Ovary (tissue), 10 donors: ENCODE measurements at places on chromosomes 6 and 20. TPM values are rescaled to one million over a fixed set of nuclear protein-coding genes. Genes with fewer than 3 reads are reported as not detected.

DNA sequence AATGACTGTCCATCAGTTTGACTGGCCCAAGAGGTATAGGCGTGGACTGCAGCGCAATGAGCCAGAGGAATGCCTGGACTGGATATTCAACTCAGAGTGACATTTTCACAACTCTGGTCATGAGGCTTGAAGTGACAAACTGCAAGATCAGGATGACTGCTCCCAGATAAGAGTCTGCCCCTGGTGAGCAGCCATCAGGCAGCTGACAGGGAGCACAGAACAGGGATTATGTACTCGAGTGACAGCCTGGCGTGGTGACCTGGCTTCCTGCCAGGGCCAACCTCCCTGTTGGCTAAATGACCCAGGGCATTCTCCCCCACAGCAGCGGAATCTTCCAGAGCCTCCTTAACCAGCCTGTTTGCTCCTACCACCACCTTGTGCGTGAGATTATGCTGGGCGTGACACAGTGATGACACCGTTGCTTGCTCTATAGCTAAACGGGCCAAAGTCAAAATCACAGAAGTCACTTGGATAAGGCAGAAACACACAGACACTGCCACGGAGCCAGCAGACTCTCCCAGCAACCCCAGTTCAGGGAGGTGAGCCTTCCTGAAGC, 209.1 kb upstream of the JARID2 start:
- no peak for DNase-seq
- H3K4me3 ChIP-seq: no peak overlapping the region
- H3K27ac ChIP-seq: no peak overlapping the region
- no peaks in the 10 kb centered on the region for H3K4me1 ChIP-seq

DNA sequence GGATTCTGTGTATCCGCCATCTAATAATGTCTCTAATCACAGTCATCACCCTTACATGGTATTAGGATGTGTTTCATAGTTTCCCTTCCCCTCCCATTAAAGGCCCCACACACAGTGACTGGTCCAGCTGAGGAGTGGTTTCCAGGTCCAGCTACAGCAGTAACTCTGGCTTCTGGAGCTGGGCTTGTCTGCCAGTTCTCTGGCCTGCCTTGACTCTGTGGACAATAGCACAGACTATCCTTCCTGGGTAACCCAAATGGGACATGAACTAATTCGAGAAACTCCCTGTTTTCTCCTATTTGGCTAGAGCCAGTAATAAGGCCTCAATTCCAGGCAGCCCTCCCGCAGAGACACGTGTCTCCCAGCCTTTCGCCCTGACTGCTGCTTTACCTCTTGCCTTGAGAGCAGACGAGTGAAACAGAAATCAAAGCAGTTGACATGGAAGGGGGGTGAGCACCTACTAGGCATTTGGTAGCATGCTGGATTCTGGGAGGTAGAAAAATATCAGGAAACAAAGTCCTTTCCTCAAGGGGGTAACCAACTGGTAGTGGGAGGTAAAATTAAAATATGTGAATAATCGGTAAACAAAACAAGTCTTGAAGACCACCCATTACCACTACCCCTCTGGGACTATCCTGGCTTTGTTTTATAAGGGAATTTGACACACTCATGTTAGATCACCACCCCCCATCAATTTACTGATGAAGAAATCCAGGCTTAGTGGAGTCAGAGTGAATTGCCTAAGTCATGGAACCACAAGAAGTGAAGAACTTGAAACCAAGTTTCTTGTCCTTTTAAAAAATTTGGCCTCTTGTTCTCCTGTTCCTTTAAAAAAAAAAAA, 1.2 kb downstream of the TRAF3IP2 start:
- H3K27ac ChIP-seq: peak overlapping the region; percentile 97
- peak overlapping the region; percentile 45 for H3K4me3 ChIP-seq
- H3K4me1 ChIP-seq: peaks cover 18% of the 10 kb centered on the region
- peak; percentile 69 for DNase-seq
- H3K36me3 ChIP-seq: no peaks in the 10 kb centered on the region

SGK2 gene
- 2.4 TPM for total RNA-seq

DNA sequence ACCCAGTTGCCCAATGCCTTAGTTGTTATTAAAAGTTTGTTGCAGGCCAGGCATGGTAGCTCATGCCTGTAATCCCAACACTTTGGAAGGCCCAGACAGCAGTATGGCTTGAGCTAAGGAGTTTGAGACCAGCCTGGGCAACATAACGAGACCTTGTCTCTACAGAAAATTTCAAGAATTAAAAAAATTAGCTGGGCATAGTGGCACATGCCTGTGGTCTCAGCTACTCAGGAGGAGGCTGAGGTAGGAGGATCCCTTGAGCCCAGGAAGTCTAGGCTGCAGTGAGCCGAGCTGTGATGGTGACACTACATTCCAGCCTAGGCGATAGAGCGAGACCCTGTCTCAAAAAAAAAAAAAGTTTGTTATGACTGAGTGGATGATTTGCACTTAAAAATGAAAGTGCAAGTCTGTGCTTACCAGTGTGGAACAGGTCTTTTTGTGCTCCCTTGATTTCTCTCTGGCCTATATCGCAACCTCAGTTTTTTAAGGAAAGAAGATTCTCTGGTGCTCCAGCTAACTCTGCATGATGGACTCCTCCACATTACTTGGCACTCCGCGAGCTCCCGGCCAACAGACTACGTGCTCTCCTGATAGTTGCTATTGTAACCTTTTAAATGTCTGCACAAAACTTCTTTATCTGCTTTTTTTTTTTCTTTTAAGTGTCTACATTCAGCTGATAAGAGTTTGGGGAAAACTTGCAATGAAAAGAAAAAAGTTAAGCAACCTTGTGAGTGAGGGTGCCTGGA, 22.1 kb downstream of the ZKSCAN3 start:
- H3K36me3 ChIP-seq: no peaks in the 10 kb centered on the region
- no peaks in the 10 kb centered on the region for H3K4me1 ChIP-seq
- no peak overlapping the region for H3K4me3 ChIP-seq

GRCh38 chr6:111482188-111482958, 645 bp downstream of the REV3L start:
- peak overlapping the region; percentile 99 for H3K27ac ChIP-seq
- peak overlapping the region; percentile 97 for H3K4me3 ChIP-seq
- H3K4me1 ChIP-seq: peaks cover 9% of the 10 kb centered on the region
- H3K27me3 ChIP-seq: no peaks in the 10 kb centered on the region
- no peaks in the 10 kb centered on the region for H3K36me3 ChIP-seq

GRCh38 chr20:33650753-33651561, 11.2 kb upstream of the C20orf144 start:
- no peaks in the 10 kb centered on the region for H3K27me3 ChIP-seq
- no peak for DNase-seq
- peaks cover 8% of the 10 kb centered on the region for H3K4me1 ChIP-seq
- no peak overlapping the region for H3K4me3 ChIP-seq
- H3K36me3 ChIP-seq: no peaks in the 10 kb centered on the region

- H3K27me3 ChIP-seq: no peaks in the 10 kb centered on the region
- no peaks in the 10 kb centered on the region for H3K4me1 ChIP-seq
- DNase-seq: no peak
- no peaks in the 10 kb centered on the region for H3K36me3 ChIP-seq
- H3K4me3 ChIP-seq: no peak overlapping the region
These were observed 302.9 kb downstream of the CDKAL1 start for GRCh38 chr6:20837189-20837588.

DNA sequence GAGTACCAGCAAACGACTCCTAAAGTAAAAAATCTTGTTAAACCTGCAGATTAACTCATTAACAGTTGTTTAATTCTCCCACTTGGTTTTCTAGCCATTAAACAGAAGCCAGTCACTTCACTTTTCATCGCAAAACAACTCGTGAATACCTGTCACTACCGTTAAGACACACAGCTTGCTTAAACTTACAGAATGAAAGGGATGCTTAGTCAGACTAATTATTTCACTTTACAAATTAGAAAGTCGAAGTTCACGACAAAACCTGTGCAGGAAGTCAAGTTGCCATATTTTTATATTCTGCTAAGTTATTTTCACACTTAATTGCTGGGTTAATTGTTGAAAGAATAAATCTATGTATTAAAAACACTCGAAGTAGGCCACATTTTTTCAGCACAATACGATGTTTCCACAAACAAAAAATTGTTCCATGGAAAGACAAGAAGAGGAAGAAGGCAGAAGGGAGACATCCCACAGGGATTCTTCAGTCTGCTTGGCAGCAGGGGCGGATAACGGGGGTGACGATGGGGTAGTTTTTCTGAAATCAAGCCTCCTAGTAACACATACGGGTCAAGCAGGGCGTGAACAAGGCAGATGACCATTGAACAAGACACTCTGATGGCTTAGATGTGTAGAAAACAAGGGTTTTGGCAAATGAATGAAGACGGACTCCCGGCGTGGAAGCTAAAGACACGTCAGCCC, 933 bp downstream of the SSR1 start:
- peaks cover 7% of the 10 kb centered on the region for H3K4me1 ChIP-seq
- H3K4me3 ChIP-seq: peak overlapping the region; percentile 65
- H3K27ac ChIP-seq: peak overlapping the region; percentile 95

DNA sequence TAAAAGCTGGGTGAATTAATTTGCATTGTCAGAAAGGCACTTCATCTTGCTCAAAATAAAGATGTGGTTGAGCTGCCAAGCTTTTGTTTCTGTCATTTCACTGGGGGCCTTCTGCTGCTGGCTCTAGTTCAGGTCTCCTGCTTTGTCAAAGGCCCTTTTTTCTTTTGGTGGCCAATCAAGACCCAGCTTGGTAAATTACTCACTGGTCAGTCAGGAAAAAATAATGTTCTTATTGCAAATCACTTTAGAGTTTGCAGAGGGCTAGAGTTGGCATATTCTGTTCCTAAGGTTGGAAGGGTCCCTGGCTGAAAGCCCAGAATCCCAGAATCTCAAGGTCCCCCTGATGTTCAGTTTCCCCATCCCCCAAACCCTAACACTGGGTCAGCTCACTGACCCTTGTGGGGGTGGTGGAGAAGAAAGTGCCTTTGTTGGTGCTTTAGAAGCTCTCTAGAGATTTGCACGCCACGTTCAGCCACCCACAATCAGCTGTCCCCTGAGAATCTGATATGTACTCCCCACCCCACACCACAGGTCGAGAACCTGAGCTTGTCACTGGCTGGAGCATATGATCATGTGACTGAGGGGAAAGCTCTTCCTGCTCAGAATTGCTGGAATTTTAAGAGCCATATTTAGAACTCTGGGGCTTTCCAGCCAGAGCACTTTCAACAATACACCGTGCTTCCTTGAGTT, 21.7 kb upstream of the BNIP5 start:
- H3K4me3 ChIP-seq: no peak overlapping the region
- H3K36me3 ChIP-seq: no peaks in the 10 kb centered on the region
- H3K27ac ChIP-seq: peak overlapping the region; percentile 33
- no peaks in the 10 kb centered on the region for H3K27me3 ChIP-seq

SLC17A2 gene
- total RNA-seq: not detected
